Muscle of leg (tissue), 16 donors: ENCODE measurements at places on chromosomes 1 and 21. TPM values are rescaled to one million over a fixed set of nuclear protein-coding genes. Genes with fewer than 3 reads are reported as not detected.

Gene LIPI
- polyA plus RNA-seq: 0.06 TPM

Gene PDC
- 0.12 TPM for polyA plus RNA-seq

Gene MT1HL1
- not detected for polyA plus RNA-seq

Gene C1orf210
- not detected for polyA plus RNA-seq

Gene KRTAP19-1
- not detected for polyA plus RNA-seq

Gene SUSD4
- polyA plus RNA-seq: 2.6 TPM

Gene PLCH2
- 1.3 TPM for polyA plus RNA-seq
